ENCODE measurements at places on chromosomes 5 and 9.

DNA sequence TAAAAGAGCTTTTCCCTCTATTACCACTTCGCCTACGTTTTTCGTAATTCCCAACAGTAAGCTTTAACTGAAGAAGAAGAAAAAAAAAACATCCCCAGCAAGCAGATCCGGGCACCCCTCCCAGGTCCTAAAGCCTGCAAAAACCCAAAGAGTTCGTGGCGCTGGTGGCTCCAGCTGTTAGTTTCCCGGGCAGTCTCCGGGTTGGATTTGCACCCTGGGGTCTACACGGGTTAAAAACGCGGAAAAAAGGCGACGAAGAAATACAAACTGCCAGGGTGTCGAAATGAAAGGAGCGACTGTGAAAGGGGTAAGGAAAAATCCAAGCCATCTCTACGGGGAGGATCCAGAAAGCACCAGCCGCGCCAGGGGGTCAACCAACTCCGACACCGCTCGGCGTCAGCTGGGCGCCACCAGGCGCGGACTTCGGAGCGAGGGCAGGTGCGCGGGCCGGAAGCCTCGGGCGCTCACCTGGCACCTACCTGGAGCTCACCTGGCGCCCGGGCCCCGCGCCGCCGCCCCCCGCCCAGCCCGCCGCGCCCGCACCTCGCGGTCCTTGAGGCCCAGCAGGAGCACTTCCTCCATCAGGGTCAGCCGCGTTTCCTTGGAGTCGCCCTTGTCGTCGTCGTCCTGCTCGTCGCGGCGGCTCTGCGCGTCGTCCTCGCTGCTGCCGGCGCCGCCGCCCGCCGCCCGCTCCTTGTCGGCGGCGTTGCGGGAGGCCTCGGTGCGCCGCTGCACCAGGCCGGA is 680 bp downstream of the GOLPH3 start:
- DNase-seq, result peak; percentile 44

- no peak for DNase-seq
Observed at GRCh38 chr9:5089737-5090136, 95.7 kb downstream of the INSL6 start.

DNA sequence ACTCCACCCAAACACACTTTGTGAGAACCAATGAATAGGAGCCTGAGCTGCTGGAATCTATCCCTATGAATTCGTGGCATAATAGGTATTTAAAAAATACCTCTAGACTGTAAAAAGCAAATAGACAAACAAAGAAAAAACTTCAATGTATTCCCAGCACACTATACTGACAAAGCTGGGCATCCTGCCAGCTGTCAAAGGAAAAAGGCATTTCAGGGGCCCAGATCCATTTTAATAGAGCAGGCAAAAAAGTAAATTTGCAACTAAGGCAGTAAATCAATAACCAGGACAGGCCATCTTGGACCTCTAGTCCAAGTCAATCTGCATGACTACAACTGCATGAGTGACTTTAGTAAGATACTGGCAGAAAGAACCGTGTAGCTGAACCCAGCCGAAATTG is 25.6 kb upstream of the LARP1 start:
- DNase-seq, result no peak

DNA sequence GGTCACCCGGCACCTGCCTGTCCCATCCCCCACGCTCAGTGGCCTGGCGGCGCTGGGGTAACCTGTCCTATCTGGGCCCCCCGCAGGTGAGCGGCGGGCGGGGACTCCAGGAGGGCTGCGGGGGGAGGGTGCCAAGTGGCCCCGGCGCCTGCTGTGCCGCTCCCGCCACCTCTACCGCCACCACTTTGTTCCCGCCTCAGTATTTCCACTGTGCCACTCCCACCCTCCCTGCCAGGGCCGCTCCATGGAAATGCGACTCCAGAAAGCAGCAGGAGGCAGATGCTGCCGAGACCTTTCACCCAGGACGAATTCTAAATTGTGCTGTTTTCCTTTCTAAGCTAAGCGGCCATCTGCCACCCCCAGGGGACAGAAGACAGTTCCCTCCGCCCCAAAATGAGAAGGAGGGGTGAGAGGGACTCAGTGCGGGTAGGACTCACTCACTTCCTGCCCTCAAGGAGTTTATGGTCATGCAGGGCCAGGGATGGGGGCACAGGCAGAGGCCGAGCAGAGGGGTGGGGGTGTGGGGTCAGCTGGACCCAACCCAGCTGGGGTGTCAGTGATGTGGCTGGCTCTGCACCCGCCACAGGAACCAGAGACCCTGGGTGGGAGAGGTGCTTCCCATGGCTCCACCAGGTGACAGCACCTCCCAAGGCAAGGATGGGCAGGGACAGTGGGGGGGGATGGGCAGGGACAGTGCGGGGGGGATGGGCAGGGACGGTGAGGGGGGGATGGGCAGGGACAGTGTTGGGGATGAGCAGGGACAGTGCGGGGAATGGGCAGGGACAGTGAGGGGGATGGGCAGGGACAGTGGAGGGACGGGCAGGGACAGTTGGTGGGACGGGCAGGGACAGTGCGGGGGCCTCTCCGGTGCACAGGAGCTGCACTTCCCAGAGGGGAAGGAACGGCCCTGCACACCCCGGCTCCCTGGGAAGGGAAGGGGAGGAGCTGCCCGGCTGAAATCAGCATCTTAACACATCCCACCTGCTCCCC is 17.8 kb downstream of the NOTCH1 start:
- DNase-seq, result no peak

DNA sequence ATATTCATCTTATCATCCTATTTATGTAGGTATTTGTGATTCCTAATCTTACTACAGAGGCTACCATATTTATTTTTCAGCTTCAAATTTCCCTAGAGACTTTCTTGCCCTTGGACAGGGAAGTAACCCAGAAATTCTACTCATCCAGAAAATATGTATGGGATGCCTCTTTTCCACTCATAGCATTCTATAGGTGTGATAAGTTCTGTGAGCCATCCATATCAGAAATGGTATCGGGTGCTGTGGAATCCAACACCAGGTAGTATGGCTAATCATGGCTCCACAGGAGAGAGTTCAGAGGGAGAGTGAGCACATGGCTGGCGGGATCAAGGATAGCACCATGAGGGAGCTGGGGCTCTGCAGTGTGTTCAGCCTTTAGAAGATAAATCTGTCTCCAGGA is 349.3 kb upstream of the ACTBL2 start:
- DNase-seq, result no peak

GRCh38 chr5:38453506-38453905 is 102.9 kb downstream of the LIFR start:
- no peak for DNase-seq

DNA sequence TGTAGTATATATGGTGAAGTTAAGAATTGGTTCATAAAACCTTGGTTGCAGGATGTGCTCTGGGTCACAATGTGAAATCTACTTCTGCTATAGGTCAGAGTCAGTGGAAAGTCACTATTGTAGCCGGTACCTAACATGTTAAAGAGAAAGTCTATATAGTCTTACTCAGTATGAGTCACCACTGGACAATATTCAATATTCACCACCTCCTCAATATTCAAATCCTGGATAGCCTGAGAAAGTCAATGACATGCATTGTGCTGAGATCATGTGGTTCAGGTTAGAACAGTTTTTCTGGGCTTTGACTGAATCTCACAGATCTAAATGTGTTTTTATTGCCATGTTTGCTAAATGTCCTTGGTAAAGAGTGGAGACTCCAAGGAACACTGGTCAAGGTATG is 108.8 kb downstream of the HMHB1 start:
- DNase-seq, result no peak

- no peak for DNase-seq
Observed at GRCh38 chr9:25396828-25397227, 281.4 kb downstream of the TUSC1 start.

GRCh38 chr5:169251333-169252084 is 49.4 kb downstream of the SLIT3 start:
- DNase-seq, result no peak

Data from kidney glomerular epithelial cell (primary cell).